Frontal cortex (tissue), 4 donors: ENCODE measurements at places on chromosomes 16 and 17. TPM values are rescaled to one million over a fixed set of nuclear protein-coding genes. Genes with fewer than 3 reads are reported as not detected.

TBC1D3I gene
- under 0.01 TPM for total RNA-seq

GRCh38 chr17:81095383-81095762, 60.4 kb downstream of the BAIAP2 start:
- DNase-seq = no peak

DNA sequence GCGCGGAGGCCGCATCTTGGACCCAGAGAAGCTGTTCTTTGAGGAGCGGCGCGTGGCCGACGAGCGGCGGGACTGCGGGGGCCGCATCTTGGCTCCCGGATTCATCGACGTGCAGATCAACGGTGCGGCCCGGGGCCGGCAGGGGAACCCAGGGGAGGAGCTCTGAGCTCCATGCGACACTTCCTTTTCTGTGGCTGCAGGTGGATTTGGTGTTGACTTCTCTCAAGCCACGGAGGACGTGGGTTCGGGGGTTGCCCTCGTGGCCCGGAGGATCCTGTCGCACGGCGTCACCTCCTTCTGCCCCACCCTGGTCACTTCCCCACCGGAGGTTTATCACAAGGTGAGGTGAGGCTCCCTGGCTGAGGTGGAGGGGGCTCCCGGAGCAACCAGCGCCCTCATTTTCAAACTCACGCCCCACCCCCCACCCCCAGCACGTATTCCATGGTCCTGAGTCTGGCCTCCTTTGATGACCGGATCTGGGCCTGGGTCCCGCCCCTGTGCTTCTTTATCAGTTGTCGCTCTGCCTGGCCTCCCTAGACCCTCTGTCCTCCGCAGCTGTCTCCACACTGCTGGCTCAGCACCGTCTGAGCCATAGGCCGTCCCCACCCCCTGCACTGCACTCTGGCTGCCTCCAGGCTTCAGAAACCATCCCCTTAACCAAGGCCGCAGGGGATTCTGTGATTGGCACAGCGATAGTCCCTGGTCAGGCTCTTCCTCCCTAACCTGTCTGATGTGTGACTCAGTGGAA, 787 bp downstream of the AMDHD2 start:
- DNase-seq = no peak

DNA sequence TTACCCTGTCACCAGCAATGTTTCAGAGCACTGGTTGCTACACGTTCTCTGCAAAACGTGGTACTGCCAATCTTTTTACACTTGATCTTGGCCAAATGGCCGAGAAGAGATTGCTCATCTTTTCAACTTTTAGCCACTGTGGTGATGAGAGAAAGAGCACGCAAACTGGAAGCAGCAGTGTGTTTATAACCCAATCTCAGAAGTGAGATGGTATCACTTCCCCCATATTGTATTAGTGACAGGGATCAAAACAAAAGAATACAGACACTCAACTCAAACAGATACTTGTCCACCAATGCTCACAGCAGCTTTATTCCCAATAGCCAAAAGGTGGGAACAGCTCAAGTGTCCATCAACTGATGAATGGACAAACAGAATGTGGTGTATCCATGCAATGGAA, 72.1 kb upstream of the FA2H start:
- DNase-seq = no peak

MFAP4 gene
- total RNA-seq = 0.82 TPM

- no peak for DNase-seq
Measured at GRCh38 chr17:7321466-7321865, 6.3 kb upstream of the GPS2 start.

- DNase-seq = no peak
Measured at GRCh38 chr17:6523330-6523729, 33.0 kb downstream of the PITPNM3 start.

TOM1L1 gene
- 20.4 TPM for total RNA-seq

TUBD1 gene
- 11.0 TPM for total RNA-seq

SCNN1G gene
- total RNA-seq = 0.82 TPM

PDE6G gene
- not detected for total RNA-seq

GRCh38 chr16:88701581-88702370, 4.4 kb downstream of the RNF166 start:
- no peak for DNase-seq

DNA sequence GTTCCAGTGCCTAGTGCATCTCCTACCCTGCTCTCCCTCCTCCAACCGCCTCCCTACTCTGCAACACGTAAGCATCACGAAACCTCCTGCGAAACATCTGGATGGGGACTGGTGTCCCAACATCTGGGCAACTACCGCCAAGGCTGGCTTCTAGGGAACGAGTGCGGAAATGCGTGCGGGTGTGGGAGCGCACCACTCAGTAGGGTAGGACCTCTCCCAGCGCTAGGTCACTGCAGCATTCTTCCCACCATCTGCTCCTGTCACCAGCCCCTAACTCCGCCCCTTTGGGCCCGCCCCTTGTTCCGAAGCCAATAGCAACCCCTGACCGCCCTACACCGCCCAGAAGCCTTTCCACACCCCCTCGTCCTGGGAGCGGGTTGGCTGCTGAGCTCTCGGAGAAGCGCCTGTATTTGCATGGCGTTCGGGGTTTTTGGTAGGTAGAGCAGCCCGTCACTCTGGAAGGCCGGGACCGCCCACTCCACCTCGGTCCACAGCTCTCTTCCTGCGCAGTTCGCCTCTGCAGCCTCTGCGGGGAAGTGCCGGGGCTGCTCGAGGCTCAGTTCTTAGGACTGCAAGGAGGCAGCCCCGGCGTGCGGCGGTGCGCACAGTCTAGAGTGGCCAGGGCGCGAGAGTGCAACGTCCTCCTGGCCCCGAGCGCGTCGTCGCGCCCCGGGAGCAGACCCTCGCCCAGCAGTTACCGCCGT, at the start of gene HS3ST3B1:
Gene HS3ST3B1 (plus strand): TSS at position 507 of the 704 bp plus-strand sequence. CDS start 438 bp downstream, outside the sequence.
- DNase-seq = peak; percentile 84

GRCh38 chr17:33870936-33871335, 384.1 kb upstream of the CCL2 start:
- no peak for DNase-seq

DNA sequence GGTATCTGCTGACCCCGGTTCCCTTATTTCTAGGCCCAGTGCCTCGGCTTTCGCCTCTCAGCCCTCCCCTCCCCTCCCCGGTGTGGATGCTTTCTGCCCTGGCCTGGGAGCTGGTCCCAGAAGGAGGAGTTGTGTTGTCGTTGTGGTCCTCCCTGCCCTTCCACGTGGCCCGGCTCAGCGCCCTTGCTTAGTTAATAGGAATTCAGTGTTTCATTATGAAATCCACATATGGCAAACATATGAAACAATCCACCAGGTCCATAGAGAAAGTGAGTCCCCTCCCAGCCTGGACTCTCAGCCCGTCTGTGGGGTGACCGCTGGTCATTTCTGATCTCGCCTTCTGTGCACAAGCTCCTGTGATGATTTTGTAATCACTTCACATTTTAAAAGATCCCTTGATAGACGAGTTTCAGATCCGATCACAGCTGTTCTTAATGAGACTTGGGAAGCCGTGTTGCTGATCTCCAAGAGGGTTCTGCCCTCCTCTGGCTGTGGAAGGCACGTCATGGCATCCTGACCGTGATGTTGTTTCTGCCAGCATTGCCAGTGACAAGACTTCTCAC, 112.1 kb downstream of the BANP start:
- peak; percentile 52 for DNase-seq

MYLK3 gene
- total RNA-seq = 0.41 TPM

- DNase-seq = no peak
Measured at GRCh38 chr17:79355165-79355564, 255.7 kb downstream of the RBFOX3 start.

TP53TG3C gene
- total RNA-seq = not detected

- no peak for DNase-seq
Measured at GRCh38 chr16:68563631-68564381, 24.7 kb downstream of the ZFP90 start.

GRCh38 chr16:2026461-2027023, at the start of gene NHERF2:
NHERF2 (plus strand) TSS chr16:2026902; CDS start chr16:2027006, 104 bp downstream.
- DNase-seq = peak; percentile 86

IRF8 gene
- total RNA-seq = 3.7 TPM

SCN4A gene
- total RNA-seq = not detected

FOXF1 gene
- 0.41 TPM for total RNA-seq

DNA sequence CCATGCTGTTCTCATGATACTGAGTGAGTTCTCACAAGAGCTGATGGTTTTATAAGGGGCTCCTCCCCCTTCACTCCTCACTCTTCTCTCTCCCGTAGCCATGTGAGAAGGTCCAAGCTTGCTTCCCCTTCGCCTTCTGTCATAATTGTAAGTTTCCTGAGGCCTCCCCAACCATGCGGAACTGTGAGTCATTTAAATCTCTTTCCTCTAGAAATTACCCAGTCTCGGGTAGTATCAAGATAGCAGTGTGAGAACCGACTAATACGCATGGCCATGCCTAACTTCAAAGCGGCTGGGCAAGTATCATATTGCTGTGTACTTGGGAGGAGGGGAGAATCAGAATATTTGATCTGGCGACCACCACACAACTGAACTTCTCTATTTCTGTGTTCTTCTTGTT, 88.3 kb downstream of the PRKCB start:
- DNase-seq = no peak

- DNase-seq = peak; percentile 18
Measured at GRCh38 chr17:3475251-3475685, 529 bp upstream of the ASPA start.

GRCh38 chr17:75155191-75155601, 884 bp upstream of the JPT1 start:
- no peak for DNase-seq

- no peak for DNase-seq
Measured at GRCh38 chr17:47291242-47291873, 32.4 kb upstream of the EFCAB13 start.

DNA sequence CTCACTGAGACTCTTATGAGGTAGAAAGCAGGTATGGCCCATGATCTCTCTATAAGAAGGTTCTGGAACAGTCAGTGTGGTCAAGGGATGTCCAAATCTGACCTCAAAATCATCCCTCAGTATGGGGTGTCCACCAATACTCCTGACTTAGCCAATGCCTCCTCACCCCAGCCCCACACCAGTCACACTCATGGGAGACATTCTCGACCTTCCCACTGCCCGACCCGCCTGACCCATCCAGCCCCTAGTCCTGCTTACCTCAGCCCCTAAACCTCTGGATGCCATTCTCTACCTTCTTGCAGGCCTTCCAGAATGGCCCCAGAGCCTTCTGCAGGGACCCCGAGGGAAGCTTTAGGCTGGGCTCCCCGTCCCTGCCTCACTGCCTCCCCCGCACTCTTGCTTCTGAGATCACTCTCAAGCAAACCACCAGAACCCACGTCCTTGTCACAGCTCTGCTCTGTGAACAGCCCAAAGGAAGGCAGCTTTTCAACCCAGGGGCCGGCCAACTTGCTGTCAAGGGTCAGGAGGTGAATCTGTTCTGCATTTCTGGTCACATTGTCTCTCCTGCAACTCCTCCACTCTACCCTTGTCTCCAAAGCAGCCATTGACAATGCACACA, 44.9 kb upstream of the RBFOX3 start:
- DNase-seq = no peak

GRCh38 chr17:50798424-50799288, 31.3 kb upstream of the ANKRD40CL start:
- no peak for DNase-seq

DNA sequence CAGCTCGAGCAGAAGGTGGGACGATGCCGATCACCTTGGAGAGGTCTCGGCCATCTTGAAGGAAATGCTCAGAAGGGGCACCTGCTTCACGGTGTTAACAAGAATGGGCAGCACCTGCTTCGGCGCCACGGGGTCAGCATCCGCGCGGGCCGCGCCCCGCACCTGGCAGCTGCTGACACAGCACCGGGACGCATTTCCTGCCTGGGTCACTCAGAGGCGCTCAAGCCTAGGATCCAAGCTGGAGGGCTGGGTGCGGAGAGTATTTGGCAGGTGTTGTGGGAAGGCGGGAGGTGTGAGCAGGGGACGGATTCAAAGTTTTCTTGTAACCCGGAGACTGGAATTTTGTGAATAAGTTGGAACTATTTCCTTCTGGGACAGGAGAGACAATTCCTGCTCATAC, 39.3 kb upstream of the AKTIP start:
- no peak for DNase-seq

C16orf74 gene
- total RNA-seq = 0.82 TPM

GPRC5C gene
- total RNA-seq = 5.3 TPM

DNA sequence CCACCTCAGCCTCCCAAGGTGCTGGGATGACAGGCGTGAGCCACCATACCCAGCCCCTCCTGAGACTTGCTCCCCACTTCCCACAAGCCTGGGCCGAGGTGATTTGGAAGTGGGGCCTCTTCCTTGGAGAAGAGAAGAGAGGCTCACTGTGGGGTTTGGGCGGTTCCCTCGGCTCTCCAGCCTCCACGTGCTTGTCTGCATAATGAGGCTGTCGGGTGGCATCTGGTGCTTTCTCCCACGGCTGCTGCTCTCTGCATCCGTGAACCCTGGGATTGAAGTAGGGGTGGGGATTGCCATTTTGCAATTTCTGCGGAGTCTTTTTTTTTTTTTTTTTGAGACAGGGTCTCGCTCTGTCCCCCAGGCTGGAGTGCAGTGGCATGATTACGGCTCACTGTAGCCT, 101.4 kb downstream of the RAP1GAP2 start:
- DNase-seq = no peak

DNA sequence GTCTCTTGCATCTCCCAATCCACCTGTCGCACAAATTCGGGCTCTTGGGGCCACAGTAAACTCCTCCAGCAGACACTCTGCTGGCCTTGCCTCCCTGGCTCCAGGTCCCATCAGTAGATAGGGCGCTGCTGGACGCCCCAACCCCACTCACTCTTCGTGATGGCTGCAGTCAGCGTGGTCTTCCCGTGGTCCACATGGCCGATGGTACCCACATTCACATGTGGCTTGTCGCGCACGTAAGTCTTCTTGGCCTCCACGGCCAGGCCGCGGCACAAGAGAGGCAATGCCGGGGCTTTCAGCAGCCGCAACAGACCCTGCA, 428 bp downstream of the TUFM start:
- no peak for DNase-seq
